Choroid plexus epithelial cell (primary cell): ENCODE measurements at places on chromosomes 5 and 9.

DNA sequence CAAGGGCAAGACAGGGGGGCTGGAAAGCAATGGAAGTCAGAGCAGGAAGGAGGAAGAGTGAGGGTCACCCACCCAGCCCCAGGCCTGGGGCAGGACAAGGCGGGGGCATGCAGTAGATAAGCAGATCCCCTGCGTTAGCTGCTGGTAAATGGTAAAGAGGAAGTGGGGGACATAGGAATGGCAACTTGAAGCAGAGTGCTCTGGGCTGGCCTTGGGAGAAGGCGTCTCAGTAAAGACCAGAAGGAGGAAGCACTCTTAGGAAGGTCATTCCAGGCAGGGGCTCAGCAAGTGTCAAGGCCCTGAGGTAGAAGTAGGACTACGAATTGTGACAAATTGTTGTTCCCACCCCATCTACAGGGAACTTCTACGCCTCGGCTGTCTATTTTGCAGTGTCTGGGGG lies 15.1 kb downstream of the TCOF1 start:
- DNase-seq = no peak

DNA sequence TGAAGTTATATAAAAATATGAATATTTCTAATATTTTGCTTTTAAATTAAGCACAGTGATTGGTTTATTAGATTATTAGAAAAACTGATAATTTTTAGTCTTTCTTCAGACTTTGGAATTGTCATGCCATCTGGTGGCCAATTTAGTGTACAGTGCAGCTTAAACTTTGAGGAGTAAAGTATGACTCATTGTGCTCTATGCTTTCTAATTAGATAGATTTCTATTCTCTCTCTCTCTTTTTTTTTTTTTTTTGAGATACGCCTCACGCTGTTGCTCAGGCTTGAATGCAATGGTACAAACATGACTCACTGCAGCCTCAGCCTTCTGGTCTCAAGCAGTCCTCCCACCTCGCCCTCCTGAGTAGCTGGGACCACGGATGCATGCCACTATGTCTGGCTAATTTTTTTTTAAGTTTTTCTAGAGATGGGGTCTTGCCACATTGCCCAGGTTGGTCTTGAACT lies 42.1 kb upstream of the GPR21 start:
- DNase-seq = peak; percentile 92

GRCh38 chr5:77355080-77355479 lies 137.0 kb downstream of the WDR41 start:
- DNase-seq = no peak

GRCh38 chr5:58582019-58582802 lies 664 bp upstream of the RAB3C start:
- no peak for DNase-seq

DNA sequence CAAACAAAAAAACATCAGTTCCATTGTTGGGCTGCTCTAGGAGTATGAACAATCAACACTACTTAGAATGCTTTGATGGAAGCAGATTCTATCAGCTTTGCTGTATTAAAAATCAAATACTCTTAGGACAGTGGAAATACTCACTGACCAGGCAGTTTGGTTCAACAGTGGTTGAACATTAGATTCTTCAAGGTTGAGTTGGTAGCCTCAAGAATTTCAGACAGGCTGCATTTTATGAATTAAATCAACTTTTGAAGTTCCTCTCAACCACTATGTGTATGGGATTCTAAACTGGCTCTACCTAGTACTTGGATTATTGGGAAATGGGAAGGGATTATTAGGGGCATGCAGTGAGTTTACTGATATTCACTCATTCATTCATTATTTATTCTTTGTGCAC lies 35.0 kb downstream of the ACTBL2 start:
- DNase-seq = peak; percentile 45

- DNase-seq = peak; percentile 29
Measured at GRCh38 chr5:107218457-107219193, 452.1 kb downstream of the EFNA5 start.

DNA sequence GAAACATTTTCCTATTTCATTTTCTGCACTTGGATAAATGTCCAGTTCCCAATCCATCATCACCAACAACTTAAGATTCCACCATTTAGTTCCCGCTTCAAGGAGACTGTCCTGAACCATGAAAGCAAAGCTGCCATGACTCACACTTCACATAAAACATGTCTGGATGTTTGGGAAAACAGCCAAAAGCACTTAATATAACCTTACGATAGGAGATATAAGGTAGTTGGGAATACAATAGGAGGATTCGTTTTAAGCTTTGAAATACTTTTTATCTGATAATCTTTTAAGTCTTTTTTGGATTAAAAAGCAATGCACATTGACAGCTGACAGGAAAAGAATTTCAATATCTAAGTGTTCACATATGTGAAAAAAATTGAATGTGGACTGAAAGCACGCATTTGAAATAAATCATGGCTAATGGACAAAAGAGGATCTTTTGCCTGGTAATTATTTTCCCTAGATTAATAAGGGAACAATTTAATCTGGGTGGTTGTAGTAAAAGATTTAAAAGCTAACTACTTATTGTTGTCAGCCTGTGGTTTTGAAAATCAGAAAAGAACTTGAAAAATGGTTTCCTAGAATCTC lies 17.3 kb upstream of the TGFBI start:
- peak; percentile 80 for DNase-seq

DNA sequence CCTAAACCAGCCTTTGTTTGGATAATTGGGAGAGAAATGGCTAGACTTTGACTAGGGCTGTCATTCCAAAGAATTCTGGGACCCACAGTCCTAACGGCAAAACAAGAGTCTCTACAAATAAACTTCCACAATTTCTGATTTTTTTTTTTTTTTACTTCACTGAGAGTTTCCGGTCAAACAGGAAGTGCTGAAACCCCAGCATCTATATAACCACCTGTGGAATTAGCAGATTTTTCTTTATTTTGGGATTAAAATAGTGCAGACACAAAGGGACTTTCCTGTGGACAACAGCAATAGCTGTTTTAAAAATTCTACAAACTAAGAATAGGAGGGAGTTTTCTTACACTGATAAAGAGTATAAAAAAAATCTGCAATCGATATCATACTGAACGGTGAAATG lies 157.4 kb downstream of the ARSB start:
- no peak for DNase-seq

GRCh38 chr9:5872511-5872910 lies 18.2 kb upstream of the MLANA start:
- DNase-seq = peak; percentile 47

GRCh38 chr5:118561971-118562370 lies 426.4 kb downstream of the DTWD2 start:
- DNase-seq = no peak

GRCh38 chr9:2628919-2629318 lies 7.3 kb downstream of the VLDLR start:
- DNase-seq = no peak

DNA sequence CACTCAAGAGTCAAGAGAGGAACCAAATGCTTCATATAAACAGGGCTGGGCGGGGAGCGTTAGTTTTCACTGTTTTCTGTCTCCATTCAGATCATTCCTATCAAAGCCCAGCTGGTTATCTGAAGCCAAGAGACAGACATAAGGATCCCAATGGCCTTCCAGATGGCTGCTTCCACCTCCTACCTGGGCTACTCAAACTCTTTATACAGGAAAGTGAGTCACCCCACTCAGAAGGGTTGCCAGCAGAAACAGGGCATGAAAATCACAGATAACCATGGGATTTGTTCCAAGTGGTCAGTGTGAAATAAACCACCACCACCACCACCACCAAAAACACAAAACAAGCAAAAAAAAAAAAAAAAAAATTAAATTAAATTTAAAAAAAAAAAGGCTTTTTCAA lies 5.5 kb downstream of the PRSS3 start:
- no peak for DNase-seq

GRCh38 chr9:77417566-77417965 lies 230.6 kb downstream of the GNA14 start:
- DNase-seq = peak; percentile 89

DNA sequence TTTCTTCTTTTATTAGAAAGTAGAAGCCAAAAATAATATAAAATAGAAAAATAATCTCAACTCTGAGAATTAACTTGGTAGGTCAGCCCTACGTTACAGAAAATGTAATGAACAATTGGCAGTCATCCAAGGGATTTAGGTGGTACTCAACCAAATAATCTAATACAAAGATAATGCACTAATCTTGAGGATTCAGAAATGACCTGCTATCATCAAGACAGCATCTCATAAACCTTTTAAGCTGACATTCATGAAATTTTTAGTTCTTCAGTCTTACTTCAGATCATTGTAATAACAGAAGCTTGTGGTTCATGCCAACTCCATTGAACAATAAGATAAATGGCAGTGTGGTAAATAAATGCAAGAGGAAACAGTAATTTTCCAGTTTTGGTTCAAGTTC lies 1058.0 kb downstream of the MAT2B start:
- DNase-seq = no peak

DNA sequence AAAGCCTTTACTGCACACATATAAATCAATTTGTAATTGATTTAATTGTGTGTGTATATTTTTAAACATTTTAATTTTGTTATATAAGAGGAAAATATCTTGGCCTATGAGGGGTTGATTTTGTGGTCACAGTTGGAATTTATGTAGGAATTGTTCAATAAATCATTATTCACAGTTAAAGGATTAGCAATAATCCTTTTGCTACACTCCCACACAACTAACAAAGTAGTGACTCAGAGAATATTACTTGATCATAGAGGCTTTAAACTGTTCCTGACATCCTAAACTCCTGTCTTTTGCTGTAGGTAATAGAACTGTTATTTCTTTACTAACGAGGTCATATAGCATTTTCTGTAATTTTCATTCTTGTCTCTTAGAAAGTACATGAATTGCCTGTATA lies 95.5 kb downstream of the ZCCHC7 start:
- DNase-seq = peak; percentile 28

- no peak for DNase-seq
Measured at GRCh38 chr9:14760060-14760459, 37.5 kb upstream of the CER1 start.

- DNase-seq = no peak
Measured at GRCh38 chr9:84970432-84970831, 300.9 kb downstream of the NTRK2 start.

- DNase-seq = peak; percentile 71
Measured at GRCh38 chr9:116027951-116028350, 125.6 kb upstream of the PAPPA start.

DNA sequence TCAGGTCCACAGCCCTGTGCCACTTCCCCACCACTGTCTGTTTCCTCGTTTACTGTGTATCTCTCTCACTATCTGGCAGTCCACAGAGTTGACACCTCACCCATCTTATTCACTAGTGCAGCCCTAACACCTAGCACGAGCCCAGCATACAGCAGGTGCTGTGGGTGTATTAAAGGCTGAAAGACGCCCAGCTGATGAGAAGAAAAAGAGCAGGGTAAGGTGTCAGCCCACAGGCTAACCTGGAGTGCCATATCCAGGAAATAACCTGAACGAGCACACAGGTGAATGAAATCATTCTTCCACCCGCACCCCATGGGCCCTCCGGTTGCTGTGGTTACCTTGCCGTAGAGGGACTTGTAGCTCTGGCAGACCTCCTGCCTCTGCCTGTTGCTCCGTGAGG lies 18.6 kb downstream of the ANXA6 start:
- no peak for DNase-seq

DNA sequence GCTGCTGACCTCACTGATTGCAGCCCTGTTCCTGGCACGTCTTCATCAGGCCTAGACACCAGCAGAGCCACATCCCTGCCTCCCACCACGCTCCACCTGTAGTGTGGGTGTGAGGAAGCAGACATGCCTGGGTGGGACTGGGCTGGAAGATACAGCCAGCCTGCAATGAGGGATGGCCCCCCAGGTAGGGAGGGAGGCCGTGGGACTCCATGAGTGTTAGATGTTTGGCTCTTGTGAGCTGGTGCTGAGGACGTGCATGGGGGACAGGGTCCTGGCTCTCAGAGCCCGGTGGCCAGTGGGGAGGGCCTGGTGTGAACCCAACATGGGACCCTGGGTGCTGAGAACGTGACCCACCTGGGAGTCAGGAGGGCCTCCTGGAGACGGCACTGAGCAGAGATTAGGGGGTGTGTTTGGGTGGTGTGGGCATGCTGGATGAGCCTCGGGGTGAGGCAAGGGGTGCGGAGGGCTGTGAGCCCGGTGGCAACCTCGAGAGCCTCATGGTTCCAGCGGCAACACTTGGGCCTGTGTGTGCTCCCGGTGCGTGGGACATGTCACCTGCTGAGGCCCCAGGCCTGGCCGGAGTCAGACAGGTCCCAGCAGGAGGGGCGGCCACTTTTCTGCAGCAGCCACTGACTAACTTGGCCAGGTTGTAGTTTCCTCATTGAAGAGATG lies 87.6 kb downstream of the PHF2 start:
- no peak for DNase-seq

GRCh38 chr5:154446195-154447088 lies 645 bp downstream of the SAP30L start:
- peak; percentile 73 for DNase-seq

DNA sequence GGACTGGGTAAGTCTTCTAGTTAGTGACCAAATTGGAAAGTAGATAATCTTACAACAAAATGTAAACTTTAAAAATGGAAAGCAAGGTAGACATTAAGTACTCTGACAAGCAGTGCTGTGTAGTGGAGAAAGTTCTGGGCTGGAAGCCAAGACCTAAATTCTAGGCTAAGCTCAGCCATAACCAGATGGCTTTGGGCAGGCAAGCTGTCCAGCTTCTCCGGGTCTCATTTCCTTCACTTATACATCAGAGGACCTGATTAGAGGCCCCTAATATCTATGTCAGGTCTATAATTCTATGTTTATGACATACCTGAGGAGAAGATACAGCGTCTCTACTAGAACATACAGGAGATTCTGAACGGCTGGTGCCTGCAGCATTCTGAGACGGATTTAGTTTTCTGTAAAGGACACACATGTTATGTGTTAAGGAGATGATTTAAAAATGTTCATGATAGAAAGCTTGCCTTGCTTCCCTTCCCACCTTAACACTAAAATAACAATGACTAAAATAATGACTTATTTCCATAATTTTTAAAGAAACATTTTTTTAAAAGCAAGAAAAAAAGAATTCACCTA lies 61.2 kb downstream of the ELL2 start:
- peak; percentile 88 for DNase-seq

DNA sequence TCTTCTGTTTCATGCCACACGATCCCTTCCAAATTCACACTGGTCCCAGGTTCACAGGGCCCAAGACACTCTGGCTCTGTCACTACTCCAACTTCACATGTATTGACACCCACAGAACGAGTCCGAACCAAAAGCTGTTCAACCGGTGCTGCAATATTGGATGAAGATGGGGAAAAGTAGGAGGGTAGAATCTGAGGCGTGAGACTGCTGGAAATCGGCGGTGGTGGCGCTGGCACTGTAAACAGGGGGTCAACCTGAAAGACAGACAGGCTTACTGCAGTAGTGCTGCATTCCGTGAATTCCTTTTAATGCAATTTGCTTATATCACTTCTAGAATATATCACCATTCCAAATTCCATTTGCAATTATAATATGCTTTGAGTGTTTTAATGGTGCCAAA lies 45.4 kb downstream of the ZNF608 start:
- no peak for DNase-seq

- DNase-seq = no peak
Measured at GRCh38 chr5:100641833-100642232, 106.7 kb downstream of the FAM174A start.

DNA sequence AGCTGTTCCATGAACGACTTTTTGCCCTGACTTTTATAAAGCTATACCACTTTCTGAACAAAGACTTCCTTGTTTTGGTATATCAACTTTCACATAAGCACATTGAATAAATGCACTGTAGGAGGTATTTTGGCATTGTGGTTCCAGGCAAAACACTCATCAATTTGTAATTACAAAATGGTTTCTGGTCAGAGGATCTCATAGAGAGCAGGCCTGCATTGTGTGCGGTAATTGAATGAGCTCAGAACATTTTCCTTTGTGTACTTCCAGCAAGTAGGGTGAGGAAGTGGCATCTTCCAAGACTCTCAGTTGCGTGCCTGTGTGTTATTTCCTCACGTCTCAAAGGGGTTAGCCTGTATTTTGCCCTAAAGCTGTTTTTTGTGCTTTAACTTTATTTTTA lies 89.2 kb downstream of the PDE6A start:
- no peak for DNase-seq
